ENCODE measurements at places on chromosomes 4 and X. TPM values are rescaled to one million over a fixed set of nuclear protein-coding genes. Genes with fewer than 3 reads are reported as not detected.

- DNase-seq: no peak
Measured at GRCh38 chr4:156584100-156584499, 387.5 kb downstream of the PDGFC start.

Gene DRD5
- total RNA-seq: not detected

DNA sequence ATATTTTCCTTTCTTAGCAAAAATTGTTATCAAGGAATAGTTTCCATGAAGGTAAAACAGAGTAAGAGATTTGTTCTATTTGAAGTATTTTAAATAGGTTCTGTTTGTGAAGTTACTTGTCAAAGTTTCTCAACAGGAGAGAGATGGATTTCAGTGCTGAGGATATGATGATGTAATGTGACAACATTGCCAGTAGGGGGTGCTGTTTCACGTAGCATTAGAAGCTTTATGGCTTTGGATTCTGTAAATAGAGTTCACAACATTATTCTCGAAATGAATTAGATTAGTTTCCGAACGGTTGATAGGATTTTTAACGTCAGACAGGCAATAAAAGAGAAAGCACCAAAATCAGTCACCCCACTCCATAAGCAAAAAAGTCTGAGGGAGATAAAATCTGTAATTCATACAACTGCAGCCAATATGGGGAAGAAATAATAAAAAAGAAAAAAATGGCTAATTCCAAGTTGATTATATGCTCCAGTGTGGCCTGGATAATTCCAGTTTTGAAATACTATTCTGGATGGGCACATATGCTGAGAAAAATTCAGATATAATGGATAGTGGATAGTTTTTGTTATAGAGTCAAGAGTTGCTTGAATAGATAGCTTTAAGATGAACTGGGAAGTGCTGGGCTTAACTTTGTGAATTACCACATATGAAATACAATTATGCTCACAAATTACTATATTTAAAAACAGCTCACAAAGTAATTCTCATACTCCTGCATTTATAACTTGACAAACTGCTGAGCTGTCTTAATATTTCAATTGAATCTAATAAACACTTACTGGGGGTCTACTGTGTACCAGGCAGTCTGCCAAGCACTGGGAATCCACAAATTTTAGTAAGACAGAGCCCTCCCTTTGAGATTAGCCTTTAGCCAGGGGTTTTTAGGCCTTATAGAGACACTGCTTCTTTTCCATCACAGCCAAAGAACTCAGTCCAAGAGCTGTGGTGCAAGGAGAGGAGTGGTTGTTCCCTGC lies 109.1 kb downstream of the GPAT3 start:
- no peak for DNase-seq

Gene PGRMC1
- total RNA-seq: 126 TPM

DNA sequence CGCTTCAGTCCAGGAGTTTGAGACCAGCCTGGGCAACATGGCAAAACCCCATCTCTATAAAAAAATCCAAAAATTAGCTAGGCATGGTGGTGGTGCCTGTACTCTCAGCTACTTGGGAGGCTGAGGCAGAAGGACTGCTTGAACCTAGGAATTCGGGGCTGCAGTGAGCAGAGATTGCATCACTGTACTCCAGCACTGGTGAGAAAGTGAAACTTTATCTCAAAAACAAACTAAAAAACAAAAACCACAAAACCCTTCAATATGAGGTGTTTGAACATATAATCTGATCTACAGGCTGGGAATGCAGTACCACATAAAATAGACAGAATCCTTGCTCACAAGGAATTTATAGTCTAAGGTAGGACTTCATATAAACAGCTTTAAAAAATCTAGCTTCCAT lies 103.9 kb downstream of the PDS5A start:
- DNase-seq: no peak

Gene TEX13B
- total RNA-seq: not detected
